ENCODE measurements at places on chromosomes 1 and 21.

GRCh38 chr1:60978421-60979357, 103.7 kb upstream of the NFIA start:
- peak; percentile 46 for DNase-seq

GRCh38 chr1:42679364-42679983, 2.7 kb upstream of the YBX1 start:
- DNase-seq, result peak; percentile 24

DNA sequence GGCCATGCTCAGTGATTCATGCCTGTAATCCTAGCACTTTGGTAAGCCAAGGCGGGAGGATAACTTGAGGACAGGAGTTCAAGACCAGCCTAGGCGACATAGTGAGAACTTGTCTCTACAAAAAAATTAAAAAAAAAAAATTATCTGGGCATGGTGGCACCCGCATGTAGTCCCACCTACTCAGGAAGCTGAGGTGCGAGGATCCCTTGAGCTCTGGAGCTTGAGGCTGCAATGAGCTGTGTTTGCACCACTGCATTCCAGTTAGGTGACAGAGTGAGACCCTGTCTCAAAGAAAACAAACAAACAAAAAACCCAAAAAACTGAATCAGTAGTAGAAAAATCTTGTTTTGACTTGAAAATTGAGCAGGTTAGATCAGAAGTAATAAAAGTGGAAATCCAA, 67.1 kb upstream of the IPO9 start:
- no peak for DNase-seq

- DNase-seq, result no peak
Observed at GRCh38 chr1:235098991-235099390, 29.6 kb downstream of the TOMM20 start.

DNA sequence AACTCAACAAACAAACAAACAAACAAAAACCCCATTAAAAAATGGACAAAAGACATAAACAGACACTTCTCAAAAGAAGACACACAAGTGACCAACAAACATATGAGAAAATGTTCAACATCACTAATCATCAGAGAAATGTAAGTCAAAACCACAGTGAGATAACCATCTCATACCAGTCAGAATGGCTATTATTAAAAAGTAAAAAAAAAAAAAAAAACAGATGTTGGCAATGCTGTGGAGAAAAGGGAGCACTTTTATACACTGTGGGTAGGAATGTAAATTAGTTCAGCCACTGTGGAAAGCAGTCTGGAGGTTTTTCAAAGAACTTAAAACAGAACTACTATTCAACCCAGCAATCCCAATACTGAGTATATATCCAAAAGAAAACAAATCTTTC, 94.7 kb downstream of the PLPP3 start:
- peak; percentile 30 for DNase-seq

GRCh38 chr1:85334962-85335361, 58.5 kb upstream of the BCL10 start:
- DNase-seq, result peak; percentile 49

- DNase-seq, result no peak
Observed at GRCh38 chr1:5424802-5425703, 567.2 kb downstream of the NPHP4 start.

GRCh38 chr1:23422241-23422877, 2.2 kb downstream of the TCEA3 start:
- DNase-seq, result peak; percentile 87

DNA sequence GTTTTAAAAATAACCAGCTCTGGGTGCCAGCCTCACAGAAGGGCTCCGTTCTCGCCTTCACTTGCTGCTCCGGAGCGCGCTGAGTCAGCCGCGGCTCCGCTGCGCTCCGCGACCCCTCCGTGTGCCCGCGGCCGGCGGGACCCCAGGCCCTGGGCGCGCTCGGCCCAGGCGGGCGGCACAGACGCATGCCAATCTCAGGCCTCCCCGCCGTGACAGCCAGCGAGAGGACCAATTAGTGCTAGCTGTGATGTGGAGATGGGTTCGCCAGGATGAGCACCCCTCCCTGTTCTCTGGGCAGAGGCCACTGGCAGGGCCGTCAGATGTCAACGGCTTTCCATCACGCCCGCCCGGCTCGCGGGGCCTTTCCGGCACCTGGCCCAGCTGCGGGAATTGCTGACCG, 293.8 kb downstream of the SPATA17 start:
- DNase-seq, result no peak

- DNase-seq, result no peak
Observed at GRCh38 chr1:5831600-5832335, 160.5 kb downstream of the NPHP4 start.

- no peak for DNase-seq
Observed at GRCh38 chr21:35507181-35507759, 458.2 kb upstream of the RUNX1 start.

DNA sequence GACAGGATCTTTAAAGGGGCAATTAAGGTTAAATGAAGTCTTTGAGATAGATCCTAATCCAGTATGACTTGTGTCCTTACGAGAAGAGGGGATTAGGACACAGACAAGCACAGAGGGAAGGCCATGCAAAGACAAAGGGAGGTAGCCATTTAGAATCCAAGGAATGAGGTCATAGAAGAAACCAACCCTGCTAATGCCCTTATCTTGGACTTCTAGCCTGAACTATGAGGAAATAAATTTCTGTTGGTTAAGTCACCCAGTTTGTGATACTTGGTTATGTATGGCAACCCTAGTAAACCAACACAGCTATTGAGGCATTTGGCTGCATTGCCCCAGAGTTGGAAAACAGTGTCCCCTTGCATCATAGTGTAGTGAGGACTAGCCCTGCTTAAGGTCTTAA, 121.3 kb downstream of the MAST2 start:
- DNase-seq, result peak; percentile 4

DNA sequence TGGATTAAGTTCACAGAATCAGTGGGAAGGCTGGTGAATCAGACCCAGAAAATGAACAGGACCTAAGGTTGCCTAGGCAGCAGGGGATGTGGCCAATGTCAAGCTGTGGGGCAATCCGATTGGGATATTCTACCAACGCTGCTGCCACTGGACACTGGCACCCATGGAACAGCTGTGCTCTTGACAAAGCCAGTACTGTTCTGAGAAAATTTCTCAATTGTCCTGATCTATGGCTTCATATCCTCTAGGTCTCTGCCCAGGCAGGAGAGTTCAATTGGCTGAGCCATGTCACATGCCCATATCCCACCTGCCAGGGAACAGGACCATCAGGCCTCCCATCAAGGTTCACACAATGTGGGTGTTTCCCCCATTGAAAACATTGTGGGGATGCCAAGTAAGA, 6.2 kb downstream of the TACSTD2 start:
- no peak for DNase-seq

DNA sequence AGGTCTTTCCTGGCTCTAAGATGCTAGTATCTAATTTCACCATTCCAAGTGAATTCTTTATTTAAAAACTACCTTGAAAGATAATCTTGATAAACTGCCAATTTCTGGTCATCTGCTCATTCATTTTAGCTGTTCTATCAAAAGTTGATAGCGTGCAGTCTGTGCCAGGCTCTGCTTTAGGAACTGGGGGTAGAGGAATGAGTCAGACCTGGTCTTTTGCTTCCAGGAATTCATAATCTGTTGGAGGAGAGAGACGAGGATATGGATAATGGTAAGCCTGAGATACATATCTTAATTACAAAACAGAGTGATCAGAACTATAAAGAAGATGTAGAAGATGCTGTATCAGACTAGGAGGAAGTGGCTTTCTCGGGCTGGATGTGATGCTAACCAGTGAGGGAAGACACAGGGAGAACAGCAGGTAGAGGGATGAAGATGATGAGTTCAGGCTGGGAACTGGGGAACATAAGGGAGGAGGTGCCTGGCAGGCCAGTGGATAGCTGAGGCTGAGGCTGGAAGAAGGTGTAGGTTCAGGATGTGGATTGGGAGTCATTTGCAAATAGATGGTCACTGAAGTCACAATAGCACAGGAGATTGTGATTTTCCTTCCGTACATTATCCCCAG, 12.3 kb upstream of the PHC2 start:
- peak; percentile 75 for DNase-seq

- DNase-seq, result no peak
Observed at GRCh38 chr1:228012555-228012954, 5.8 kb downstream of the WNT3A start.

- no peak for DNase-seq
Observed at GRCh38 chr1:27143401-27143800, 11.5 kb downstream of the SLC9A1 start.

GRCh38 chr1:35885961-35886558, 3.1 kb downstream of the AGO1 start:
- no peak for DNase-seq

GRCh38 chr1:59669752-59670312, 144.9 kb upstream of the HOOK1 start:
- DNase-seq, result peak; percentile 35

GRCh38 chr1:214761030-214761429, 158.0 kb downstream of the CENPF start:
- no peak for DNase-seq

- DNase-seq, result no peak
Observed at GRCh38 chr1:245255783-245256182, 101.0 kb downstream of the KIF26B start.

GRCh38 chr1:157135646-157136045, 2.5 kb downstream of the ETV3 start:
- DNase-seq, result no peak

DNA sequence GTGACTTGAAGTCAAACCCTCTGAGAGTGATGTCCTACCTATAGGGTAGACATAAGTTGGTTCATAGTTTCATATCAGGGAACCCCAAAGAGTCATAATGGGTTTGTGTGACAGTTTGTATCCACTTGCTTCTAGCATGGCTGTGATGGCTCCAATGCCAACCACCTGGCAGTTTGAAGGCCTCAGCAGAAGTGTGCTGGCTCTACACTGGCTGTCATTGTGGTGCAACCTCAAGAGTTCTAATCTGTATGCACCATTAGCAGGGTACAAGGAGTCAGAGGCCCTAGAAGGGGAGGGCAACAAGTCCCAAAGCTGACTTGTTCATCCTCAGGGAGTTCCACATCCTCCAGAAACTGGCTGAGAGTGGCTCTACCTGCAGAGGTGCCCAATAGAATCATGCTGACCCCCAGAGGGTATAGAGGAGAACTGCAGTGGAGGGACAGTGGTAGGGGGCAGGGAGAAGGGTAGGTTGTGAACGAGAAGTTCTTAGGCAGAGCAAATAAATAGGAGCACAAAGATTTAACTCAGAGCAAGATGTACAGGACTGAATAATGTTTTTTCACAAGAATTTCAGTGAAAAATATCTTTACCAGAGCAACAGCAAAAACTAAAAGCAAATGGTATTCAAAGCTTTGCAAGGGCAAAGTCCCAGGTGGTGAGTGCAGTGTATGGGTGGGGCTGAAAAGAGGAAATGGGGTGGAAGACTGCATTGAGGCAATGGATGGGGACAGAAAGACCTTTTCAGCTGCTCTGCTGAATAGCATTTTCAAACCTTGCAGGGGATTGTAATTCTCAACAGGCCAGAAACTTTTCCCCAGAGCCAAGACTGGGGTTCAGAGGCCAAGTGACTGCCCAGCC, 3.2 kb downstream of the FCRL2 start:
- no peak for DNase-seq

- DNase-seq, result no peak
Observed at GRCh38 chr1:231161667-231162296, at the start of gene TRIM67. TSS of gene TRIM67 (plus strand) at chr1:231162058. CDS start at chr1:231162970, 912 bp downstream.

- no peak for DNase-seq
Observed at GRCh38 chr1:68673771-68674170, 176.9 kb upstream of the DEPDC1 start.

GRCh38 chr1:212182171-212182570, 103.0 kb upstream of the PPP2R5A start:
- DNase-seq, result no peak

GRCh38 chr1:241139047-241139446, 218.0 kb downstream of the RGS7 start:
- no peak for DNase-seq

- peak; percentile 44 for DNase-seq
Observed at GRCh38 chr1:66317248-66317515, 216.8 kb upstream of the SGIP1 start.

DNA sequence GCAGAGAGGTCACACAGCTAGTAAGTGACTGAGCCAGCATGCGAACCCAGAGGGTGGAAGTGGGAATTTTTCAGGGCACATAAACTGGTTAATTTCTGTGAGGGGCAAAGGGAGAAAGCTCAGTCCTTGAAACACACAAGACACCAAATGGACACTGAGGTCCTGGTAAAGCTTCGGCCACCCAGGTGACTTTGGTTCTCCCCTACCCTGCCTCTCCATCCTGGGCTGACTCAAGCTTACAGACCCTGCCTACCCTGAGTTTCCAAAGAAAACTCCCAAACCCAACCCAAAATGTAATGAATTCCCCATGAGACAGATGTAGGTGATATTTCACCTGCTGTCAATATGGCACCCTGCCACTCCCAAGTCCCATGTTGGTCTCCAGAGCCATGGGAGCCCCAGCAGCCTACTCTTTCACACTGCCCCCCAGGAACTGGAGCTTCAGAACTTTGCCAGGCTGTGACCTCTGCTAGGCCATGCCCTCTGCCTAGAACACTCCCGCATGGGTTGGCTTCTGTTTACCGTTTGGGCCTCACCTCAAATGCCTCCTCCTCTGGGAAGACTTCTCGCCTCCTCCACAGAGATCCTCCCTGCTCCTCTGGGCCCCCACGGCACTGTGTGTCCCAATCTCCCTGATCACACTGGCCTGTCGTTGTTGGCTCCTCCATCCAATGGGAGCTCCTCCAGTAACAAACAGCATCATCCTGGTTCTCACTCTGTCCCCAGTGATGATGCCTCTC, 3.7 kb upstream of the LRP8 start:
- no peak for DNase-seq

GRCh38 chr1:29912425-29912824, 676.1 kb downstream of the PTPRU start:
- DNase-seq, result peak; percentile 25

DNA sequence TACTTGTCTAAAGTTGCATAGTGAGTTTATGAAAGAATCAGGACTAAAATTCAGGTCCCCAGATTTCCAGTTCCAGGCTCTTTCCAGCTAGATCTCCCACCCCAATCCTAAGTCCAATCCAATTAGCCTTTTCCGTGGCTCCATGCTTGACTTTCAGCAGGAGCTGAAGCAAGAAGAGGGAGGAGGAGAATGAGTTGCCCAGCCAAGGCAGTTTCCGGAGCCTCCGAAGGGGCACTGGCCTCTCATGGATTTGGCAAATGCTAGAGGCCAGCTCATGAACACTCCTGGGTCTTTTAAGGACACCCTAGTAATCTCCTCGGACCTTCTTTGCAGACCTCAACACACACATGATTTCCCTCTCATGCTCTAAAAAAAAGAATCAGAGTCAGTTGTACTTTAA, 10.5 kb upstream of the LRRC52 start:
- no peak for DNase-seq

- no peak for DNase-seq
Observed at GRCh38 chr1:204548265-204548664, 32.1 kb downstream of the MDM4 start.

DNA sequence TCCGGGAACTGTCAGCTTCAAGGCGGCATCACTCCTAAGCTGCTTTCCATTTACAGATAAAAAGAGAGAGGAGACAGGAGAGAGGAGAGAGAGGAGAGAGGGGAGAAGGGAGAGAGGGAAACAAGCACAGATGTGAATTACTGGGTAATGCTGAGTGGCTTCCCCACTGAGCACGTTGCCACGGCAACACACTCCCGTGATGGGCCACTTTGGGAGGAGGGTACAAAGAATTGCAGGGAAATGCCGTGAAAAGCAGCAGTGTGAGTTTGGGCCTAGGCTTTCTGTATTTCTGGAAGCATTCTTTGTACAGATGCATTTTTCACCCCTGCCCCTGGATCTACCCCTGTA, 128.0 kb upstream of the IRF2BP2 start:
- no peak for DNase-seq
